HT-29 (cell line): ENCODE measurements at places on chromosomes 4 and X.

DNA sequence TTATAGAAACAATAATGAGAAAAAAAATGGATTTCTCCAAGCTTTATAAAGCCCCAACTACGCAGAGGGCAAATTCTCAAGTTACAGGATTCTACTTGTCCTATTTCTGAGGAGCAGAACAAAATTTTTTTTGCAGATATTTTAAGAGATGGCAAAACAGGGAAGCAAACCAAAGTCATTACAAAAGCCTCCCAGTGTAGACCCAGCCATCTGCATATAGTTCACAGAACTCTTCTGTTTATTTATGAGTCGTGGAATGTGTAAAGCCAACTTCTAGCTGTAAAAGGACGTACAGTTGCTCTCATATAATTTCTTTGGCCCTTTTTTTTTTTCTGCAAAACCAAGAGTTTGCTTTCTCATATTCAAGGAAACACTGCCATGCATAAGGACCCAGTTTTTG, 120.4 kb downstream of the PCDH7 start:
- no peak for DNase-seq

GRCh38 chrX:54817220-54817820, 9.8 kb downstream of the MAGED2 start:
- DNase-seq = no peak

GRCh38 chr4:31261632-31262031, 541.5 kb downstream of the PCDH7 start:
- DNase-seq = no peak

DNA sequence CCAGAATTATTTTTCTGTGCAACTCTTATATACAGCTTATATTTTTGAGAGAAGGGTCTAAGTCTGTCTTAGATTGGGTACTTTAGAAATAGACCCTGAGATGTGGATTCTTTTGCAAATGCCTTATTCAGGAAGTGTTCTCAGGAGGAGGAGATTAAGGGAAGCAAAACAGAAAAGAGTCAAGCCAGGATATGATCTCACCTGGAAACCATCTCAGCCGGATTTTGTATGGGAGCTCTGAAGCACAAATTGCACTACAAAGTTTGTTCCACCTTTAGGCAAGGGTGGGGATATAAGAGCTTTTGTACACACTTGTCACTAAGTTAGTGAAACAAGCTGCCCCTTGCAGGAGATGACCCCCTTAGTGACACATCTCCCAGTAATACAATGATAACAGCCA, 121.2 kb upstream of the GRPR start:
- DNase-seq = no peak

DNA sequence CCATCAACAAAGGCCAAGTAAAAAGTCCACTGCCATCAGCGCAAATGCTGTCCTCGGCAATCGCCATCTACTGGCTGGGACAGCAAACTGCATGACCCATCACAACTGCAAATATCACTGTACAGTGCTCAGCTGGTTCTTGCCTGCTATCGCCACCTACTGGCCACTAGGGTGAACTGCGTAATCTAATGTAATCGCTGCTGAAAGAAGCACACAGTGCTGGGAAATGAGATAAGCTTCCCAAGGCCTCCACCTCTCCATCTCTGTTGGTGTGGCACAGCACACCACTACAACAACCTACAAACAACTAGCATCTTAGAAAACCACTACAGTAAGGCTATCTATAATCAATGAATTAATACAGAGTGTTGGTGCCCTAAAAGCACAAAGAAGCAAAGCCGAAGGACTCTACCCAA, 298.3 kb downstream of the TEX13A start:
- peak; percentile 88 for DNase-seq

- peak; percentile 2 for DNase-seq
These were observed 54.1 kb upstream of the IBSP start for GRCh38 chr4:87745064-87745807.

DNA sequence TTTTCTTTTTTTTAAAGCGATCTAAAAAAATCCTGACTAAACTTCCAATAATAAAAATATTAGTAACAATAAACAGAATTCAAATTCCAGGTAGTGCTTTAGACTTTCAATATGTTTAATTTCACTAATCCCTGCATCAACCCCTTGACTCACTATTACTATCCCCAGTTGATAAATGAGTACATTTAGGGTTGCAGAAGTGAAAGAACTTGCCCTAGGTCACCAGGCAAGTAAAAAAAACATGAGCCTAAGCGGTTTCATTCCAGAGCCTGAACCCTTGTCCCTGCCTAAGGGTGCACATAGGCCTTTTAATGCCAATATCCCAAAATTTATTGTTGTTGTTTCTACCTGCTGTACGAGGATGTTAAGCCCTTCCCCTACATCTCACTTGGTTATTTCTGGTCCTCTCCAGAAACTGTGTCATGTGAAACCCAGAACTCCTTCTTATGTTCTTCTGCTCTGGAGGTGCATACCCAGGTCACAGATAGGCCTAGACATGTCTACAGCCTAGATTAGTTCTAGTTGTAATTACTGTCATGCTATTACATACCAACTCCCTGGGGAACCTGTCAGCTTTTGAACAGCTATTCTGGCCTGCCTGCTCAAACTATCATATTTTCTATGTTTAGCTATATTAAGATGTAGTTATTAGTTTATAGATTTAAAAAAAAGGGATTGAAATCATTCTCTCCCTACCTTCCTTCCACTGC, 244.5 kb upstream of the PITX2 start:
- no peak for DNase-seq

DNA sequence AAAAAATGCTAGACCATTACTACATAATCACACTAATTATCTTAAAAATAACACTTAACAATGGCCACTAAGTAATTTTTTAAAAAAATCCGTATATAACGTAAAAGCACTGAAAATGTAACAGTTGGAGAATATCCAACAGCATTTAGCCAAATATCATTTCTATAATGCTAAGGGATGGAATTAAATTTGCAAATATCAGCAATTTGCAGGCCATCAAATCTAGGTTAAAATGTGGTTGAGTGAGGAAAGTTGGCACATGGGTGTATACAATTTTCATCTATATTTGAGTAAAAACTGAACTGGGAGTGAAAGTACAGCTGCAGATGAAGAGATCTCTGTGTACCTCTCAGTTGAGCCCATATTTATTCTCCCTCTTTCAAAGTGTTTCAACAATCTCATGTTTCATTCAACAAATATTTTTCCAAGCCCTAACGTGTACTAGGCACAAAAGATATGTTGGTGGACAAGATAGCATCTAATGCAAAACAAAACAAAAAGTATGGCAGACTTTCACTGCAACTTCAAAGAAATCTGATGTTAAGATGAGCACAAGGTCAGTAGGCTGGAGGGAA, 63.0 kb downstream of the MBNL3 start:
- no peak for DNase-seq

GRCh38 chr4:107317611-107318010, 281.5 kb upstream of the DKK2 start:
- no peak for DNase-seq

DNA sequence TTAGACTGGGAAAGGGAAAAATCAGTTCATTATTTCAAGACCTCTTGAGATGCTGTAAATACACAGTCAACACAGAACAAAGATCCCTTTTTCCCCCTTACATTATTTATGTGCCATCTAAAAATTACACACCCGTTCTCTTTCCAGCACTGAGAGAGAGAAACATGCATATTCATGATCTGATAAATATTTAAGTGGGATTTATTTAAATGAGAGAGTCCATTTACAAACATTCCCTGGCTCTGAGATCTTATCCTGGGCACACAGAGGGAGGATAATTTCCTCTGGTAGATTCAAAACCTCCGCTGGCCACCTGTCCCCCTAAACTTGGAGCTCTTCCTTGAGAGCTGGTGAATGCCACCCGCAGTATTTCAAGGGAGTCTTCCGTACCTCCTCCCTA, 88.6 kb downstream of the GRIA3 start:
- DNase-seq = no peak

DNA sequence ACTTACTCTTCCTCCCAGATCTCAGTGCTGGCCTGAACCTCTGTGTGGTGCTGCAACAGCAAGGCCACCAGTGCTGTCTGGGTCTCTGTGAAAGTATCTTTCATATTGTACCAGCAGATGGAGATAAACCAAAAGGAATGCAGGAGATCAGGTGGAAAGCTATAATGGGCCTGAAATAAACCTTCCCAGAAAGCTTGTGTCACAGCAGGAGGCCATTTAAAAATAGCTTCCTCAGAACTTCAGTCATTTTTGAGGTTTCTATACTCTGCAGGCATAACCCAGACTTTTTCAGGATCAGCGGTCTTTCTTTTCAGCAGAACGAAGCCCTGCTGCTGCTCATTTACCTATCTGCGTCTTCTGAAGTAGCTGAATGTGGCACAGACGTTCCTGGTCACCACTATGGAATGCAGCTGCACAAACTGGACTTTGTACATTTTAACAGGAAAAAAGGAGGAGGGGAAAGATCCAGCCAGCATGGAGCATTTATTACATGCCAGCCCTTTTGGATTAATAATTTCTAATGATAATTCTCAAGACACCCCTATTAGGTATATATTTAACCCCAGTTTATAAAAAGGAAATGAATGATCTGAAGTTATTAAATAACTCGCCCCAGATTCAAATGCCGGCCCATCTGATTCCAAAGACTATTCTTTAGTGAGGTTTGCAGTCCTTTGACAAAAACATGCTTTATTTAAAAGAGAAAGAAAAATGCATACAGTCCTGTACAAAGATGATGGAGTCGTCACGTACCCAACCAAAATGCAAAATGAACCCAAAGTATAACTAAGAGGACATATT, 119.7 kb downstream of the NFKB1 start:
- DNase-seq = peak; percentile 91

- DNase-seq = no peak
These were observed 1.5 kb downstream of the FRMPD3 start for GRCh38 chrX:107450823-107451509.

DNA sequence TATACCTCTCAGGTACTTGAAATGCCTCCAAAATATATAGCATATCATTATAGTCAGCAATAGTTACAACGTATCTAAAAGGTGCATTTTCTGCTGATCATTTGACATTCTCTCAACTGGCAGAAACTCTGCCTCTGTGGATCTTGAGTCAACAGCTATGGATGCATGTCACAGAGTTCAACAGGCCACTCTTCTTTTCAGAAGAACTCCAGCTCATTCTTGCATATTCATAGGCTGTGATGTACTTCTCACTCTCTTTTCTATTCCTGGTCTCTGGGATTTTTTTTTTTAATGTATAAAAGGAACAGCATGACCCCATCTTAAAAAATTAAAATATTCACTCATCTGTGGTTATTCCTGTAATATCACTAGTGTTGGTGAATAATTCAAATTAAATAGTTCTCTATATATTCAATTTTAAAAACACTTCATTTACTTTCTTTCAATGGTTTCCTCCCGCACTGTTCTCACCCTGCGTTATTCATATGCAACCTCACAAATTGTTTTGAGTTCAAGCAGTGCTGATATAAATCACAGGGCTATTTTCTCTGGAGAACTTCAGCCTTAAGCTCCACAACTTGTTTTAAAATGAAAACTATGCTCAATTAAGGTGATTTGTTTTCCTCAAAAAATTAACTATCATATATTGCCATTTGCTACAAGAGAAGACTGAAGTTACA, 1111.2 kb upstream of the ADGRL3 start:
- no peak for DNase-seq

- DNase-seq = no peak
These were observed 61.3 kb downstream of the NPNT start for GRCh38 chr4:105956569-105956968.

DNA sequence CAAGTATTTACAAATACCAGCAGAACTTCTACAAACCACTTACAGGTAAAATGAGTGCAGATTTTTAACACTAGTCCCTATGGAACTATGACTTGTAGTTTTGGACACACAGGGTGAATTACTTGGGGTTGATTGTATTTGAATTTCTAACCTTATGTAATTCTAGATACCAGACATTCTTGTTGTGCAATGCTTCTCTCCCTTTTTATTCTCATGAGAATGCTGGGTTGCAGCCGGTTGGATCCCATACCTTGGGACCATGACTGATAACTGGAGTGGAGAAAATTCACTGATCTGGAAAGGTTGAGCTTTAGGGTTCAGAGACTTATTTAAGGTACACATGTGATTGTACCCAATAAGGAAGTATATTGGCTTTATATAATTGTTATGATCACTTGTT, 8.8 kb downstream of the TET2 start:
- DNase-seq = no peak

GRCh38 chr4:186081202-186081807, 12.3 kb downstream of the TLR3 start:
- DNase-seq = no peak

DNA sequence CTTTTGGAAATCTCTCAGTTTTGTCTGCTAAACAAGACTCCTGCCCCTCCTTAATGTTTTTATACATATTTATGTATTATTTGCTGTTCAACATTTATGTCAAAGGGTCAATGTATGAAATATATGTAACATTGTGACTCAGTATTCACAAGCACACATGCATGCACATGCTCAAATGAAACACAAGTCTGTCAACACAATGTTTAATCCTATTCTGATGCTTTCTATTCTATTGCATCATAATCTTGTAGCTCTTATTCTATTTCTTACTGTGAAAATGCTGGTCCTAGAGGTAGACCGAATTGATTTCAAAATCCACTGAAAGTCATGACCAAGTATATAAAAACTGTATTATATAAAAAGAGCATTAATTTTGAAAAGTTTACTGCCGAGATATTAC, 1463.3 kb downstream of the C4orf33 start:
- DNase-seq = no peak

DNA sequence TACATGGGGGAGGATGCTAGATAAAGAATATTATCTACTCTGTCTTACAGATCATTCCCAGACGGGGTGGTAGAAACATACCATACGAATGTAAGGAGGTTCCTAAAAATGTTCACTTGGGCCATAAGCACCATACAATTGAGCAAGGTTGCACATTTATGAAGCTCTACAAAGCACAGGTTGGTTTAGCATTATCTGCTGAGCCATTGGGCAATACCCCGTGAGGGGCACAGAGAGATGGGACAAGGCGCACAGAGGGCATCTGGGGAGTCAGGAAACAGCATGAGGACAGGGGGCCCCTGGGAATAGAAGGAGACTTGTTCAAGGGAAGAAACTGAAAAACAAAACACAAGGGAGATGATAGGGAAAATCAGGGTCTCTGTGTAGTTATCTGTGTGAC, 305.3 kb downstream of the TRIML1 start:
- DNase-seq = no peak

GRCh38 chr4:122540838-122541237, 80.0 kb downstream of the IL21 start:
- no peak for DNase-seq

DNA sequence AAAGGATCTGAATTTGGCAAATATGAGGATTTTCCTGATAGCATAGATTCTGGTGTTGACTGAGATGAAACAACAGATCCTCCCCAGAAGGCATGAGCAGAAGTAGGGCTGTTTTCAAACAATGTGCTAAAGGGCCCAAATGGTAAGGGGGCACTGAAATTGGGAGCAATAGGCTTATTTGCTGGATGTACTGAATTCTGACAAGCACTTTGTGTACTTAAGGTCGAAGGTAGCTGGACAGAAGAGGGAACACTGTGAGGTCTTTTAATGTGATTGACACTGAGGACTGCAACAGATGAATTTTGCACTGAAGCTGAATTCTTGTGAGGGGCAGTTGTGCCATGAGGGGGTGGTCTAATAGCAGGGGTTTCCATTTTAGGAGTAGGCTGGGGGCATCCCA, 21.2 kb upstream of the COX18 start:
- DNase-seq = no peak

- DNase-seq = no peak
These were observed 105.4 kb downstream of the GPC3 start for GRCh38 chrX:133880032-133880443.

- peak; percentile 42 for DNase-seq
These were observed 2.8 kb upstream of the CLCN5 start for GRCh38 chrX:49919617-49920016.

GRCh38 chr4:3808597-3808996, 42.4 kb downstream of the ADRA2C start:
- DNase-seq = no peak

- no peak for DNase-seq
These were observed 58.3 kb upstream of the CD99 start for GRCh38 chrX:2632533-2633504.
